ENCODE measurements at places on chromosomes 3 and 15.
A peak's percentile ranks its signal among the peaks of the same experiment; 100 is the strongest.

- H3K27ac ChIP-seq: no peak overlapping the region
- no peaks in the 10 kb centered on the region for H3K27me3 ChIP-seq
- H3K4me3 ChIP-seq: no peak overlapping the region
- H3K36me3 ChIP-seq: no peaks in the 10 kb centered on the region
- H3K4me1 ChIP-seq: no peaks in the 10 kb centered on the region
Measured at GRCh38 chr15:80920271-80920699, 69.3 kb downstream of the MESD start.

- H3K36me3 ChIP-seq: no peaks in the 10 kb centered on the region
- H3K27ac ChIP-seq: peak overlapping the region; percentile 95
- peaks cover 69% of the 10 kb centered on the region for H3K4me1 ChIP-seq
- H3K27me3 ChIP-seq: no peaks in the 10 kb centered on the region
- peak overlapping the region; percentile 27 for H3K4me3 ChIP-seq
Measured at GRCh38 chr15:80679804-80680175, 15.3 kb upstream of the ABHD17C start.

GRCh38 chr15:38377636-38378035, 76.3 kb upstream of the FAM98B start:
- H3K27ac ChIP-seq: no peak overlapping the region
- H3K4me1 ChIP-seq: no peaks in the 10 kb centered on the region
- no peak overlapping the region for H3K4me3 ChIP-seq
- no peak for DNase-seq
- H3K36me3 ChIP-seq: no peaks in the 10 kb centered on the region

GRCh38 chr15:79872358-79873017, 24.3 kb downstream of the MTHFS start:
- H3K27me3 ChIP-seq: no peaks in the 10 kb centered on the region
- peak overlapping the region; percentile 45 for H3K4me3 ChIP-seq
- peak; percentile 64 for DNase-seq
- H3K4me1 ChIP-seq: peaks cover 57% of the 10 kb centered on the region
- peaks cover 61% of the 10 kb centered on the region for H3K36me3 ChIP-seq

- no peak for DNase-seq
- H3K27ac ChIP-seq: peak overlapping the region; percentile 97
- H3K4me1 ChIP-seq: peaks cover 55% of the 10 kb centered on the region
- H3K4me3 ChIP-seq: no peak overlapping the region
- H3K27me3 ChIP-seq: no peaks in the 10 kb centered on the region
Measured at GRCh38 chr3:87318617-87319021, 42.2 kb upstream of the POU1F1 start.

GRCh38 chr3:125103406-125103805, 47.6 kb upstream of the HEG1 start:
- H3K4me3 ChIP-seq: no peak overlapping the region
- no peaks in the 10 kb centered on the region for H3K36me3 ChIP-seq
- H3K27me3 ChIP-seq: no peaks in the 10 kb centered on the region
- H3K4me1 ChIP-seq: no peaks in the 10 kb centered on the region
- no peak for DNase-seq
- H3K27ac ChIP-seq: no peak overlapping the region

Data from Calu3 (cell line).